ENCODE measurements at places on chromosomes 6 and 20.

- no peak for DNase-seq
Measured at GRCh38 chr20:24533449-24533848, 64.0 kb downstream of the SYNDIG1 start.

GRCh38 chr6:70079241-70079640, 212.9 kb downstream of the COL19A1 start:
- DNase-seq: no peak

DNA sequence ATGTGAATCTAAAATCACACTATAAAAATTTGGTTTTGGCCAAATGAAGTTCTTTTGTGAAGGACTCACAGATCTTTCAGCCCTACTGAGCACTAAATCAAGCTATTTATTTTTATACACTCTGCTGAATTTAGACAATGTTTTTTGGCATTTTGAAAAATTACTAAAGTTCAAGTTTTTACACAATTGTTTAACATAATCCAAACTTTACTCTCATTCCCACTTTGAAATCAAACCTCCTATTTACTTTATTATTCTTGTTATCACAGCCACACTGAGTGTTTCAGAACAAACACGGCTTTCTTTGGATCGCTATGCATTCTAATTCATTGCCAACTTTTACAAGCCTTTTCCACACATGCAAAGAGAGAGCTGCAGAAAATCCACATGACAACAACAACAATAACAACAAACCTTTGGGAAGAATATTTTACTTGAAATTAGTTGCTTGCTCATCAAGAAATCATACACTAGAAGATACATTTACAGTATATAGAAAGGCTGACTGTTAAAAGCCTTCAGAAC, 49.1 kb upstream of the TMEM30A start:
- no peak for DNase-seq

GRCh38 chr20:19812056-19812455, 54.0 kb downstream of the RIN2 start:
- DNase-seq: no peak

- no peak for DNase-seq
Measured at GRCh38 chr6:89008001-89008814, 44.8 kb upstream of the RNGTT start.

- DNase-seq: no peak
Measured at GRCh38 chr20:47139934-47140535, 216.5 kb downstream of the ZMYND8 start.

DNA sequence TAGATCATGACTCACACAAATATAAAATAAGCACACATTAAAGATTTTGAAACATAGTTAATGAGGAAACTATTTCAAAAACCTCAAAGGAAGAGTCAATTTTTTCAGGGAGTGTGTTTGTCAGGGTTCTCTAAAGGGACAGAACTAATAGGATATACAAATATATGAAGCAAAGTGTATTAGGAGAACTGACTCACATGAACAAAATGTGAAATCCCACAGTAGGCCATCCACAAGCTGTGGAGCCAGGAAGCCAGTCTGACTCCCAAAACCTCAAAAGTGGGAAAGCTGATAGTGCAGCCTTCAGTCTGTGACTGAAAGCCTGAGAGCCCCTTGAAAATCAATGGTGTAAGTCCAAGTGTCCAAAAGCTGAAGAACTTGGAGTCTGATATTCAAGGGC, 898.0 kb upstream of the EYS start:
- DNase-seq: no peak

- no peak for DNase-seq
Measured at GRCh38 chr6:159853754-159854153, 37.0 kb upstream of the MAS1 start.

DNA sequence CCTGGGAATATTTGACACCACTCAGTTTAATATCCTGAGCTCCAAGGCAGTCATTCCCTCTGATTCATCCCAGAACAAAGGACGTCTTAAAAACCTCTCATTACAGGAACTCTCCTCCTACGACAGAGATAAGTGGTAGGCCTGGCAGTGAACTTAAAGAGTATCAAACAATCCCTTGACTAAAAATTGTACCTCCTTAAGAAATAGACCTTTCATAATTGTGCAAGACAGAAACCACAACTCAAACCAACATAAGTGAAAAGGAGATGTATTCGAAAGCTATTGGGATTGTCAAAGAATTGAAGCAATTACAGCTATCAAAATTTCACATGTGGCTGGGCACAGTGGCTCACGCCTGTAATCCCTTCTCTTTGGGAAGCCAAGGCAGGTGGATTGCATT, 19.1 kb upstream of the BNIP5 start:
- no peak for DNase-seq

DNA sequence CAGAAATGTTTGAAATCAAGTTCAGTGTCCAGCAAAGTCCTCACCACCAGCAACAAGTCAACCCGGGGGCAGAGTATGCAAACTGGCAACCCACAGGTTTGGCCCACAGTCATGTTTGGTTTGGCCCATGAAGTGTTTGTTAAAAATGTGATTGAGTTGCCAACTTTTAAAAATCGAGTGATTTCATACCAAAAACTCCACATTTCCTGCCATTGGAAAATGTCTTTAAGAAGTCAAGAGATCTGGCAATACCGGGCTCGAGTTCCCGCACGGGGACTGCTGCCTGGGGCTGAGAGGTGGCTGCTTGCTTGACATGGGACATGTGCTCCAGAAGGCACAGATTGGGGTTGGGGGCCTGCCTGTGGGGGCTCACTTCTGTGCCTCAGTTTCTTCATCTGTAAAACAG, 36.1 kb downstream of the PREX1 start:
- DNase-seq: no peak

- DNase-seq: no peak
Measured at GRCh38 chr6:10138917-10139316, 276.0 kb downstream of the TFAP2A start.

Data from hippocampal formation (tissue), 2 donors.